ENCODE measurements at places on chromosomes 3 and 15.

- DNase-seq = no peak
These were observed 696.6 kb upstream of the NAALADL2 start for GRCh38 chr3:174162550-174162949.

GRCh38 chr3:139534455-139534812 is 5.1 kb downstream of the RBP1 start:
- DNase-seq = peak; percentile 73

- no peak for DNase-seq
These were observed 12.2 kb upstream of the XYLB start for GRCh38 chr3:38334142-38335055.

GRCh38 chr3:133747907-133748639 is 1.9 kb downstream of the TF start:
- DNase-seq = no peak

DNA sequence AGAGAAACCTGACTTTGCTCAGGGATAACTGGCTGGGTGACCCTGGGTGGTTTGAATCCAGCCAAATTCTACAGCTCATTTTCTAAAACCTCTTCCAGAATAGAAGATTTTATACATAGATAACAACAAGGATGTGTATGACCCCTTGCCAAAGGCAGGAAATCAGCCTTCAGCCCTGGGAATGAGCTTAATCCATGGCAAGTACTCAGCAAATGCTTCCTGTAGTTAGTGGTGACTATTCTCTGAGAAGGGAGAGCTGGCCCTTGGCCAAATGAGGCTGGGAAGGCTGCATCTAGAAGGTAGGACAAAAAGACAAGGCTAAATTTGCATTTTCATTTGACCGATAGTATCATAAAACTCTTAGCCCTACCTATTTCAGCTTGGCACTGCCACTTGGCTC is 4.6 kb upstream of the HACD3 start:
- DNase-seq = no peak

DNA sequence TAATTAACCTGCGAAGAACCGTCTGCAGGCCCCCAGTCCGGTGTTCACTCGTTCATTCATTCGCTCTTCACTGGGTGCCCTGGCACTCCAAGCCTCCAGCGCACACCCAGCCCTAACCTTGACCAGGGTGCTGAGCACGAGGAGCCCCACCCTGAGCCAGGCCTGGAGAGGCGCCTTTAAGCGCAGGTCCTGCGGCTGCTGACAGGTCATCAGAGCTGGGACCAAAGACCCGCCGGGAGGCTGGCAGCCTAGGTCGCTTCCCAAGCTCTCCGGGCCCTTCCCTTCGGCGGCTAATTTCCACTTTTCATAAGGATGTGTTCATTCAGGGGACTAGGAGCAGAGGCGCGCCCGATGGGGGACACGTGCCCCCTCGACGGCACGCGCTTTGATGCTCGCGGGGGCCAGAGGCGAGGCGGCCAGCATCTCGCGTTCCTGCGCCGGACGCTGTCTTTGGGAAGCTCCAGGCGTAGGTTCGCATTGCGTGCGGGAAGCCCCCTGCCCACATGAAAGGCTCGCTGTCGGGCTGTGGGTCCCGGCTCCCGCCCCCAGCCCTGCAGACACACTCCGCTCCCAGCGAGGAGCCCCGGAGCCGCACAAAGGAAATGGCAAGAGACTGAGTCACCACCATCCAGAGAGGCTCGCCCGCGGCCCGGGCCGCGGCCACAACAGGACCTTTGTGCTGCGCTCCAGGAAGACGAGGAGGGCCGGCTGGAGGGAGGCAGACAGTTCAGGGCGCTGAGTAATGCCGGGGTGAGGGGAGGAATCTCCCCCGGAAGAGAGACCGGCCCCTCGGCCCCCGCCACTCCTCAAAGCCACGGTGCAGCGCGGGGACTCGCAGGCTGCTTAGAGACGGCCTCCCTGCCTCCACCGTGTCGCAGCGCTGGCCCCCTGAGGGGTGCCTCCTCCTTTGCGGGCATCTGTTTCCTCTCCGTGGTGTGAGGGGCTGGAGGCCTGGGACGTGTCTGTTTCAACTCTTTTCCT is 266.4 kb upstream of the HES1 start:
- DNase-seq = peak; percentile 24

DNA sequence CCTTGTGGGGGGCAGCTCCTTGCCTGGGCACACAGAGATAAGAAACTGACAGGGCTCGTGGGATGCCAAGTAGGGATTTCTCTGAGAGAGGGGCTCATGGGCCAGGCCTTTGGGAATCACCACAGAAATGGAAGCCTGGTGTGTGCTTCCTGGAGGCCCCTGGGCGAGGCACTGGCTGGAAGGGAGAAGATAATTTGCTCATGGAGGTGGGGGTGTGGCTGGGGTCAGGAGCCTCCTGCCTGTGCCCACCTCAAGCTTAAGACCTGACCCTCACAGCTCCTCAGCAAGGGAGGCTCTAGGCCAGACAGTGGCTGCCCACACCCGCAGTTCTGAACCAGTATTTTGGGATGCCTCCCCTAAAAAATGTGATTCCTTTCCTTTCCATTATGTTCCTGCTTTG is 16.9 kb upstream of the CPNE9 start:
- no peak for DNase-seq

DNA sequence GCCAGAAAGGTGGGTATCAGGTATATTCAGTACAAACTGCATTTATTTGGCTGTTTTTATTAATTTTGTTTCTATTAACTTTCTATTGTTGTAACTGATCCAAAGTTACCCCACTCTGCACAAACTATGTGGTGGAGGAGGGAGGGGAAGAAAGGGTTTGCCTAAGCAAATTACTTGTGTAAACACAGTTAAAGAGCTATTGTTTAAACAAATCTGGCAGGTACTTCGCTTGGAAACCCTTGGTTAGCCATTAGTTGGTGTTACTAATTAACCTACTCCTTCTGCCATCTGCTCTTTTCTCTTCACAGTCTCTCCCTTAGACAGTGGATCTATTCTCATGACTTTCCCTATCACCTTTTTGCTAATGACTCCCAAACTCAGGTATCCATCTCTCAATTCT is 328.4 kb upstream of the NECTIN3 start:
- DNase-seq = no peak

DNA sequence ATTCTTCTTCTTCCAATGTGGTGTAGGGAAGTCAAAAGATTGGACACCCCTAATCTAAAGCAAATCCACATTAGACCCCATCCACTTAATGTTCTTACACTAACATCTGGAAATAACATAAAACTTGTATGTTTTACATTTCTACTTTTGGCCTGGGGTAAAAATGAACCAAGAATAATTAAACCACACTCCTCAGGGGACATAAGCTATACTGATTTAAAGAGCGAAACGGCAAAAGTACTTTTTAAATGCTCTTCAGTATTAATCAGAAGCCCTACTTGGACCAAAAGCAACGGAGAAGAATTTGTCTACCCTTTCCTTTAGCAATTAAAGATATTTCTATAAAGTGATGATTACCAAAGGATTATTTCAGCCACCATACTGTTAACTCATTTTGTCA is 123.9 kb downstream of the TMCC1 start:
- DNase-seq = no peak

DNA sequence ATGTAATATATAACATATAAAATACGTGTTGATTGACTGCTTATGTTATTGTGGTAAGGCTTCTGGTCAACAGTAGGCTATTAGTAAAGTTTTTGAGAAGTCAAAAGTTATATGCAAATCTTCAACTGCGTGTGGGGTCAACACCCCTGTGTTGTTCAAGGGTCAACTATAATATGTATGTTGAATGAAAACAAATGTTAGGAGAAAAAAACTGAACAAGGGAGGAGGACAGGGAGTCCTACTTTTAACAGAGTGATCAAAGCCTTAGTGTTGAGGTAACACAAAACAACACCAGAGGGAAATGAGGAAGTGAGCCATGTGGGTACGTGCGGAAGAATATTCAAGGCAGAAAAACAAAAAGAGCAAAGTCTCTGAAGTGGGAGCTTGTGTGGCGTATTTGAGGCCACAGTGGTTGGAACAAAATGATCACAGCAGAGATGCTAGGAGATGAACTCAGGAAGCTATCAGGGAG is 62.5 kb downstream of the SFMBT1 start:
- no peak for DNase-seq

- no peak for DNase-seq
These were observed 39.3 kb upstream of the SEMA6D start for GRCh38 chr15:47678040-47678439.

- DNase-seq = no peak
These were observed 6.8 kb upstream of the SHQ1 start for GRCh38 chr3:72855001-72855400.

DNA sequence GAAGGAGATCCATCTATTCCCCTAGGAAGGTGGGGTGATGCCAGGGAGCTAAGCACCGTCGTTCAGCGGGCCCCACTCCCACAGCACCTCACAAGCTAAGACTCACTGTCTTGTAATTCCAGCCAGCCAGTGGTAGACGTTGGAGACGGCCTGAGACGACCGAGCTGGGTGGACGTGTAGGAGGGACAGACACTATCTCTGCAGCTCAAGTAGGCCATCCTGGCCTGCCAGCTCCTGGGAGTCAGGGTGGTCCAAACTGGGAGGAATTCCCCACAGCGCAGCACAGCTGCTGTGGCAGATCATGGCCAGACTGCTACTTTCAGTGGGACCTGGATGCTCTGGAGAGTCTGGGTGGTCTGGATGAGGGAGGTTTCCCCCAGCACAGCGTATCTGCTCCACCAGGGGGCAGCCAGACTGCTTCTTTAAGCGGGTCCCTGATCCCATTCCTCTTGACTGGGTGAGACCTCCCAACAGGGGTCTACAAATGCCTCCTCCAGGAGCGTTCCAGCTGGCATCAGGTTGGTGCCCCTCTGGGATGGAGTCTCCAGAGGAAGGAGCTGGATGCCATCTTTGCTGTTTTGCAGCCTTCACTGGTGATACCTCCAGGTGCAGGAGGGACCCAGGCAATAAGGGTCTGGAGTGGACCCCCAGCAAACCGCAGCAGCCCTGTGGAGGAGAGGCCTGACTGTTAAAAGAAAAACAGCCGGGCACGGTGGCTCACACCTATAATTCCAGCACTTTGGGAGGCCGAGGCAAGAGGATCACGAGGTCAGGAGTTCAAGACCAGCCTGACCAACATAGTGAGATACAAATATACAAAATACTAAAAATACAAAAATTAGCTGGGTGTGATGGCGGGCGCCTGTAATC is 27.6 kb downstream of the GNB5 start:
- no peak for DNase-seq

DNA sequence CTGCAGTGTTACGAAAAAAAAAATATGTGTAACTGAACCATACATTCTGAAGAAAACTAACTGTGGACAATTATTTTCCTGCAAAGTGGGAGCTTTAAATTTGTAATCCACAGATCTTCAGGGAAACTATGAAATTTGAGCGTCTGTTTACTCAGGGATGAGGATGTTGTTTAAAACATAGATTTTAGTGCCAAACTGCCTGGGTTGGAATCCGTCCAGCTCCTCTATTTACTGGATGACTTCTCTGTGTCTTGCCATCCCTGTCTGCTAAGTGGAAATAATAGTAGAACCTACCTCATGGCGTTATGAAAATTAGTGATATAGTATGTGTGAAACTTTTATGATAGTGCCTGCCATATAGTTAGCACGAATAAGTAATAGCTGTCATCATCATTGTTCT is 666.5 kb downstream of the SQOR start:
- no peak for DNase-seq

- DNase-seq = no peak
These were observed 320.9 kb upstream of the RASGRP1 start for GRCh38 chr15:38885471-38885952.

DNA sequence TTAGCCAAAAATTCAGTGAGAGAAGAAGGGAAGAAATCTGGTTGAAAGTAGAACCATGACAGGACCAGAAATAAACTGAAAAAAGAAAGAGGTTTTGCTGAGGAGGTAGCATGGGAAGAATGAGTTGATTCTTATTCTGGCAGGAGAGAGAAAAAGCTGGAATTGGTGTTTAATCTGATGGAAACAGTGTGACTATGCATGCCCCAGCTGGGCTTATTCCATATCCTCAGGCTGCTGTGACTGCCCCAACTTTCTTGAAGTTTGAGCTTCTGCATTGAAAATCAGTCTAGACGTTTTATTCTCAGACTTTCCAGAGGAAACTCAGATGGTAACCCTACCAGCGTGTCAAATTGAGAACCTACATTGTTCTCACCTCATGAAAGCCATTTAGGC is 352.5 kb upstream of the DCBLD2 start:
- DNase-seq = no peak

GRCh38 chr15:65618560-65619109 is 3.1 kb upstream of the SLC24A1 start:
- DNase-seq = no peak

DNA sequence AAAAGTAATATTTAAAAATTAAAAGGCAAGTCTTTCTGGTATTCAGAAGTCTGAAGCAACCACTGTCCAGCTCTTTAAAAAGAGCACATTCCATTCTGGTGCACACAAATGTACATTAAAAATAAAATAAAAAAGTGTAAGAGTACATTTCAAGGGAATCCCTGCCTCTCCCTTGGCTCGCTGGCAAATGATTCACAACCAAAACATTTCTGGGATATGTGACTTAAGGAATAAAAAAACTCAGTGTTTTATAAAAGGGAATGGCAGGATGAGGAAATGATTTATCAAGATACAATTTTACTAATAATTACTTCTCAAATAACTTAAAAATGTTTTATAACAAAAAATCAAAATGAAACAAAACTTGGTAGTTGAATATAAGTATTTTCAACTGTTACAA is 23.8 kb upstream of the ANXA2 start:
- no peak for DNase-seq

DNA sequence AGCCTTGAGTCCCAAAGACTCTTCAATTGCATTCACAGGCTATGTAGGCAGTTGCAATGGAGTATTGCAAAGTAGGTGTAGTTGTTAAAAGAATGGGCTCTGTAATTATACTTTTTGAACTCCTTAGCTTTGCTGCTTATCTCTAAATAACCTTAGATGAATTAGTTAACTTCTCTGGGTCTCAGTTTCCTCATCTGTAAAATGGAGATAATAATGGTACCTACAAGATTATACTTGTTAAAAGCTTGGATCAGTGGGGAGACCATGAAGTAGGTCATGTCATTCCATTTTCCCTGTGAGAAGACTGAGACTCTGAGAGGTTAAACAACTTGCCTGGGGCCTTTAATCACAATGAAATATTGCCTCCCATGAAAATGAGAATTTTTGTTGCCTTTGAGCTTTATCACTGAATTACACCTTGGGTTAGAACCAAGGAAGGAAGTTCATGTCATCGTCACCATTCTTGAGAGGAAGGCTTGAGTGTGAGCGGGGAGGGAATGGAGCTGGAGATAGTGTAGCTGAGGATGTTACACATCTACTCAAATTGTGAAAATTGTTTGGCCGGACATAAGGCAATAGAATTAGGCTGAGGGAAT is 38.1 kb downstream of the CTDSPL start:
- DNase-seq = no peak

All from ovary (tissue), 10 donors.